Stimulated activated CD4-positive, alpha-beta T cell treated with anti-CD3 and anti-CD28 coated beads, Interleukin-1b, Interleukin-23, amount 100 ng/mL, for 48 hours (primary cell): ENCODE measurements at places on chromosomes 7 and 10.

GRCh38 chr10:80540981-80541750, 3.5 kb downstream of the SH2D4B start:
- no peak for DNase-seq

- DNase-seq: no peak
Observed at GRCh38 chr10:93138113-93138870, 64.6 kb downstream of the CYP26A1 start.

DNA sequence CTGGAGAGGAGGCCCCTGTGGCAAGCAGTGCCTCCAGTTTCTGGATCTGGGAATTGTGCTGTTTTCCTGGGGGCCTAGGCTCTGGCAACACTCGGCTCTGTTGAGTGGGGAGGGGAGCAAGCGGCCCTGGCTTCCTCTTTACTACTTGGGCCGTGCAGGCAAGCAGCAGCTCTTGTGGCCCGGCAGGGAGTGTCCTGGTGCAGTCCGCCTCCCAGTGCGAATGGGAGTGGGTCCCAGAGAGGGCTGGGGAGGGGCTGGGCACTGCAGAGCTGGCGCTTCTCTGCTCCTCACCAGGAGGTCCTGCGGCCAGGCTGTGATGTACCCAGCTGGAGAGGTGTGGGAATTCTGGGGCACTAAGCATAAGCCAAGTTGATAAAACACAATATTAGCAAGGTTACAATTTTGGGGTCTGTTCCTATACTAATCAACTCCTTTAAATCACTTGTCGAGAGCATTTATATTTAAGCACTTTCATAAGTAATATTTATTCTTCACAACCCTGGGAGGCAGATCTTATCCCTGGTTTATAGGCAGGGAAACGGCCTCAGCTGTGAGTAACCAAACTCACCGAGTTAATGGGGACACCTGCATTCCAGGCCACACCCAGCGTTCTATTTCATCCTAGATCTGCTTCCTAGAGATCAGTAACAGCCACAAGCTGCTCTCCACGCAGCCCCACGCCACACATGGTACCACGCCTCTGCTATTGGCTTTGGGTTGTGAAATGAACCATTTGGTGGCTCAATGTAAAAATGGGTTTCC, 183.4 kb upstream of the PLXNA4 start:
- DNase-seq: no peak

- DNase-seq: no peak
Observed at GRCh38 chr7:101733713-101734475, 83.5 kb upstream of the CUX1 start.

DNA sequence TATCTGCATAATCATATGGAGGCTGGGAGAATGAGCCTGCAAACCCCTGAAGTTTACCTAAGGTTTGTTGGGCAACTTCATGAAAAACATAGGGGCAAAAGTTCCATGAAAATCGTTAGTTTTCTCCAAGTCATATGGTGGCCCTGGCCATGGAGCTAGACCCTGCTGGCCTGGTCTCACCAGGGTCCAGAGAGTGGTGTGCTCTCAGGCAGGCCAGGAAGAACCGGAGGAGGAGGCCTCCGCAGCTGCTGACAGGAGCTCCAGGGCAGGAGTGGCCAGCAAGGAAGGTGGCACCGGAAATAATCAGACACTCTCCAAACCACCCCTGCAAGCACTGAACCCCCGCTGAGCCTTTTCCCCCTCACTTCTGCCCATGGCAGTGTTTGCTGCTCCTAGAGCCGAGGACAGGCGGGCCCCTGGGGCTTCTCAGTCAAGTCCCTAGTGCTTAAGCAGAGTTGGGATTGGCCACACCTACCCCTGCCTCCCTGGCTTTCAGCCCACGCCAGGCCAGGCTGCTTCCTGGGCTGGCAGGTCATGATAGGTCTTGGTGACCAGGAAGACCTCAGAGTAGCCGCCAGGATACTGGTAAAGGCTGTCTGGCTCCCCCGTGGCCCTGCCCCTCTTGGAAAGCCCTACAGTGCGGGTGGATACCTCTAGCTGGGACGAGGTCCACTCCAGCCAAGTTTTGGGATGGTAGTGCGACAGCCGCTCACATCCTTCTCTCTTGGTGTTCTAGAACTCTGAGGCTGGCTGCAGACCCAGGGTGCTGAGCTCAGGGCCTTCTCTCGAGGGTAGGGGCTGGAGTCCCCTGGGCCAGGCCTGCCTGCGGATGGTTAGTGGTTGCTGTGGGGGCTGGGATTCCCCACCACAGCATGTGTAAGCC, 242.8 kb downstream of the MGMT start:
- no peak for DNase-seq

DNA sequence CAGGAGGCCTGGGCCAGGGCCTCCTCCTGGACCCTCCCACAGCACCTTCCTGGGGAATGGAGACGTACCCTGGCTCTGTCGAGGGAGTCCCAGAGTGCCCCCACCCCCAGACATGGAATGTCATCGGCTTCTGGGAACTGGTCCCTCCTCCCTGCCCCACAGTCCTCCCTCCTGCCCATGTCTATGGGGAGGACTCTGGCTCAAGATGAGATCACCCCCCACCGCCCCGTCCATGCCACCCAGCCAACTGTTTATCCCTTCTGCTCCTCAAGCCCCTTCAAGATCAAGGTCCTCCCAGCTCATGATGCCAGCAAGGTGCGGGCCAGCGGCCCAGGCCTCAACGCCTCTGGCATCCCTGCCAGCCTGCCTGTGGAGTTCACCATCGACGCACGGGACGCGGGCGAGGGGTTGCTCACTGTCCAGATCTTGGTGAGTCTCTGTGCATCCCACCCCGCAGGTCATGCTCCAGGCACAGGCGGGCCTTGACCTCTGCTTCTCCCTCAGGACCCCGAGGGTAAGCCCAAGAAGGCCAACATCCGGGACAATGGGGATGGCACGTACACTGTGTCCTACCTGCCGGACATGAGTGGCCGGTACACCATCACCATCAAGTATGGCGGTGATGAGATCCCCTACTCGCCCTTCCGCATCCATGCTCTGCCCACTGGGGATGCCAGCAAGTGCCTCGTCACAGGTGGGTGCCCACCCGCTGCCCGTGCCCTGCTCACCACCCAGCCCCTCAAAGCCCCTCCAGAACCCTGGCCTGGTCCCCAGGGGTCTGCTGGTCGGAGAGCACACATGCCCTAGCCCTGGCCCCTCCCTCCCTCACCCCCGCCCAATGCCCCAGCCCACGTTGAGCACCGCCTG, 14.1 kb upstream of the ATP6V1F start:
- DNase-seq: no peak

DNA sequence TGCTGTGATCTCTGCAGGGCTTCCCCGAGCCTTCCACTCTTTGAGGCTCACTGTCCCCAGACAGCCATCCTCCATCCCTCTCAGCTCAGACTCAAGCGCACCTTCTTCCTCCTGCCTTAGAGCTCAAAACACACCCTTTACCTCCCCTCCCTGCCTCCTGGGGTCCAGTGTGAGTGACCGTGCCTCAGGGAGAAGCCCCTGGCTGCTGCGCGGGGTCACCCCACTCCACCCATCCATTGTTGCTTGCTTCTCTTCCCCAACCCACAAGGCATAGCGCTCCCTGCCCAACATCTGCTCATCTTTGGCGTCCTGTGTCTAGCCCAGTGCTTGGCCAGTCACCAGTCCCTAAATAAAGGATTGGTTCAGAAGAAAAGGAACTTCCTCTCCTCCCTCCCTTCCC, 170.3 kb downstream of the TCERG1L start:
- DNase-seq: no peak

GRCh38 chr7:140541513-140542227, 62.4 kb upstream of the MKRN1 start:
- no peak for DNase-seq

GRCh38 chr7:55965805-55966421, 1.5 kb downstream of the NIPSNAP2 start:
- no peak for DNase-seq

GRCh38 chr10:62870866-62871265, 54.7 kb upstream of the EGR2 start:
- DNase-seq: peak; percentile 60

- no peak for DNase-seq
Observed at GRCh38 chr10:59227136-59227673, 50.8 kb downstream of the PHYHIPL start.
